Right atrium auricular region (tissue), 2 donors: ENCODE measurements at places on chromosomes 7 and 10. TPM values are rescaled to one million over a fixed set of nuclear protein-coding genes. Genes with fewer than 3 reads are reported as not detected.

Gene POU6F2
- 0.85 TPM for total RNA-seq

- no peak for DNase-seq
Observed at GRCh38 chr10:63294781-63295180, 161.7 kb downstream of the NRBF2 start.

DNA sequence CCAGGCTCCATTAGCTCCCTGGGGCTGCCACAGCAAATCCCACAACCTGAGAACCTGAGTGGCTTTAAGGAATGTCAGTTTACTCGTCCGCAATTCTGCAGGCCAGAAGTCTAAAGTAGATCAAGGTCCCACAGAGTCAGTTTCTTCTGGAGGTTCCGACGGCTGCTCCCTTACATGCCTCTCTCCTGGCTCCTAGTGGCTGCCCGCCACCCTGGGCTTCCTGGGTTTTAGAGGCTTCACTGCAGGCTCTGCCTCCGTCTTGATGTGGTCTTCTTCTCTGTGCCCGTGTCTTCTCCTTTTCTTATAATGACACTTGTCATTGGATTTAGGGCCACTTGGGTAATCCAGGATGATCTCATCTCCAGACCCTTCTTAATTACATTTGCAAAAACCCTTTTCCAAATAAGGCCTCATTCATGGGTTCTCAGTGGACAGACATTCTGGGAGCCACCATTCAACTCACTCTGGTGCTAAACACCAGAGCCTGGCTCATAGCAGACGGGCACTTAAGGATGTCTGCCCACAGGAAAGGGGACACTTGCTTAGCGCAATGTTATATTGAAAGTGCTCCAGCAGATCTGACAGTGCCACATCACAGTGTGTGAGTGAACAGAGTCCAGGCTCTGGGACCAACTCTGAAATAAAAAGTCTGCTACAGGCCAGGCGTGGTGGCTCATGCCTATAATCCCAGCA lies 77.6 kb downstream of the VWC2 start:
- DNase-seq, result no peak

Gene ANKRD61
- not detected for total RNA-seq

DNA sequence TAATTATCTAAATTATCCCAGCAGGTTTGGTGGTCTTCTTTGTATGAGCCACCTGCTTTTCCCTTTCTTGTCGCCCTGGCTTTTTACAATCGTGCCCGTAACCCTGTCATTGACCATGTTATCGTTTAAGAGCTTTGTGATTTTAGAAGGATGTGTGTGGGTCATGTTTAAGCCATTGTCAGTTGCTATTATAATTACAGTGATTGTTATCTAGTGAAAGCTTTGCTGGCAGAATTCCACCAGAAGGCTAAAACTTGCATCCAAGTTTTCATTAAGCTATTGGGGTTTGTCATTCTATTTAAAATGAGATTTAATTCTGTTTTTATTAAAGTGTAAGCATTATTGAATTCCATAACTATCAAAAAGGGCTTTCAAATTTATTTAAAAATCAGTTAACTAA lies 354.2 kb upstream of the TMEM229A start:
- no peak for DNase-seq

GRCh38 chr7:104980841-104981671 lies 32.9 kb upstream of the KMT2E start:
- DNase-seq, result no peak

DNA sequence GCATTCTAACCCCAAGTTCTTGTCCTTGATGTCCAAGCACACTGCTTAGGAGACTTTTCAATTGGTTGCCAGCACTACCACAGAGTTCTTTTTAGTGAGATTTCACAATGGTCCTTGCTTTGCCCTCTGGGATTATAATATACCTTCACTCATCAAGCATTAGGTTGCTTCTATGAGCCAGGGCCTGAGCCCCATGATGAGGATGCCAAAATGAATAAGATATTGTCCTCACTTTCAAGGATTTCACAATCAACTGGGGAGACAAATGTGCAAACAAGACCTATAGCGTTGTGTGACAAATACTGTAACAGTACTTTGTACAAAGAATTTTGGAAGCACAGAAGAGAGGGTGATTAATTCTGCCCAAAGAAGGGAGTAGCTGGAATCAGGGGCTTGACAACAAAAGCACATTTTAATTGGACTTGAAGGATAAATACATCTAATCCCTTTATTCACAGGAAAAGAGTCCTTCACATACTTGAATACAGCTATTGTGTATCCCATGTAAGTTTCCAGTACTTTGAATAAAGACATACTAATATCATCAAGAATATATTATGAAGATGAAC lies 263.6 kb upstream of the LRRN3 start:
- no peak for DNase-seq

GRCh38 chr7:135855846-135856245 lies 107.2 kb upstream of the FAM180A start:
- DNase-seq, result no peak

DNA sequence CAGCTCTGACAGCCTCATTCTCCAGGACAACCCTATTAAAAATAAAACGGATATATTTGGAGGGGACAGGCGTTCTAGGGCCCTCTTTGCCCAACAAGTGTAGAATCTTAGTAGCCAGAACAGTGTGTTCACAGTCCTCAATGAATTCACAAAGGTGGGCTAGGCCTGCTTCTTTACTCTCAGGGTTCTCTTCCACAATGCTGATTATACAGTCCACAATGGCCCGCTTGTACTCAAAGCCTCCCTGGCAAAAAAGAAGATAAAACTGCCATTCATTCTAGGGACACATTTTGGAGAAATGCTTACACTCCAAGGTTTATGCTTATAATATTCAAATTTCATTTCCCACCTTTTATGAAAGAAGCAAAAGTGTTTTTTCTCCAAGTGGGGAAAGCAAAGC lies 62.6 kb downstream of the MEST start:
- DNase-seq, result no peak

GRCh38 chr7:91436655-91437054 lies 172.4 kb downstream of the FZD1 start:
- no peak for DNase-seq

DNA sequence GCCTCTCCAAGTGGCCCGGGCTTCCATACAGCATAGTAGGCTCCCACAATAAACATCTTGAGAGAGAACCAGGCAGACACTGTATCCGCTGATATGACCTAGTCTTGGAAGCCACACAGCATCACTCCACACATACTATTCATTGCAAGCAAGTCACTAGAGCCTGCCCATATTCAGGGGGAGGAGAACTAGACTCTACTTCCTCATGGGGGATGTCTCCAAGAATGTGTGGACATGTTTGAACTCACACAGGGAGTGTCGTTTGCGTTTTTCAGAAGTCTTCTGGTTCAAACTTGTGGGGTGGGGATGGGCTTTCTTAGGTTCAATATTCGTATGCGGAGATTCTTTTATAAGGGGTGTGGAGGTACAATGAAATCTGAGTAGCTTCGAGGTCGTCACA lies 232.6 kb upstream of the HABP2 start:
- no peak for DNase-seq

DNA sequence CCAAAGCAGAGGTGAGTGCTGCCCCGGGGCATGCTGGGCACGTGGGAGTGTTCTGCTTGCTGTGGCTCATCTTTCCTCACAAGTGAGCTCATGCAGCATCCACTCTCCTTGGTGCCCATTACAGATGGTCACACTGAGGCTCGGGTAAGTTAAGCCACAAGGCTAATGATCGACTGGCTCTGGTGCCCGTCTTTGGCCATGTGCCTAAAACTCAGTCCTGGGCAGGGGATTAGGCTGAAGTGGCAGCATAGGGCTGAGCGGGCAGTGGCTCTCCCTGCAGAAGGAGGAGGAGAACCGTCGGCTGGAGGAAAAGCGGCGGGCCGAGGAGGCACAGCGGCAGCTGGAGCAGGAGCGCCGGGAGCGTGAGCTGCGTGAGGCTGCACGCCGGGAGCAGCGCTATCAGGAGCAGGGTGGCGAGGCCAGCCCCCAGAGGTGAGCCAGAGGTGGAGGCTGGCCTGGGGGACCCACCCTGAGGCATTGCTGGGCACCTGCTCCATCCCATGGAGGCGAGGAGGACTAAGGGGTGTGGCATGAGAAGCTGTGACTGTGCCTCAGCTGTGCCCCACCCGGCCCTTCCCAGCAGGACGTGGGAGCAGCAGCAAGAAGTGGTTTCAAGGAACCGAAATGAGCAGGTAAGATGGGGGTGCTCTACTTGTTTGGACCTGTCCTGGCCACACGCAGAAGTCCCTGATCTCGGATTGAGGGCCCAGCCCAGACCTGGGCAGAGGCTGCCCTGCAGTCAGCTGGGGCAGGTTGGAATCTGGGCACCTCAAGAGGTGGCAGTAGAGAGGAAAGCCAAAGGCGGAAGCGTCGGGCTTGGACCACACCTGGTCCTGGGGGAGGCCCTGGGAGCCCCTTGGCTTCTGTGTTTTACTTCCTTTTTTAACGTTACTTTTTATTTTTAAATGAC lies 7.3 kb downstream of the PGAM2 start:
- DNase-seq, result no peak

Gene ABCB4
- total RNA-seq, result 4.2 TPM

- no peak for DNase-seq
Observed at GRCh38 chr7:24576171-24577025, 3.1 kb downstream of the PALS2 start.

Gene PPP1R9A
- 23.4 TPM for total RNA-seq

DNA sequence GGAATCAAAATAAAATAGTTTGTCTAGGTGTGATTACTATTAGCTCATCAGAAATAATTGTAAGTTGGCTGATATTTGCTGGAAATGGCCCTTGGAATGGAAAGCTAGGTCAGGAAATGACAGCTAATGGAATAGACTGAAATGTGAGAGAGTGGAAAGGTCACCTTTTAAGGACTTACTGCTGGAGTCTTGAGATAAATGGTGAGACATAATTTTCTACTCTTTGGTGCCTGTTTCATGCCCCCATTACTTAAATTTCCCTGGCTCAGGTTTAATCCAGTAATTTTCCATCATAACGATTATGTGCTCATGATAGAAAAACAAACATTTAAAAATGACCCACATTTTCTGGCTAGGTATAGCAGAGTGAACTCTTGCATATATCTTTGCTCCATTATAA lies 123.6 kb downstream of the ADAM22 start:
- DNase-seq, result no peak

- DNase-seq, result no peak
Observed at GRCh38 chr10:70694418-70695141, 22.3 kb downstream of the ADAMTS14 start.

Gene LAMB4
- total RNA-seq, result not detected

Gene COL13A1
- total RNA-seq, result 5.7 TPM

- no peak for DNase-seq
Observed at GRCh38 chr7:968205-969105, 6.9 kb downstream of the COX19 start.

DNA sequence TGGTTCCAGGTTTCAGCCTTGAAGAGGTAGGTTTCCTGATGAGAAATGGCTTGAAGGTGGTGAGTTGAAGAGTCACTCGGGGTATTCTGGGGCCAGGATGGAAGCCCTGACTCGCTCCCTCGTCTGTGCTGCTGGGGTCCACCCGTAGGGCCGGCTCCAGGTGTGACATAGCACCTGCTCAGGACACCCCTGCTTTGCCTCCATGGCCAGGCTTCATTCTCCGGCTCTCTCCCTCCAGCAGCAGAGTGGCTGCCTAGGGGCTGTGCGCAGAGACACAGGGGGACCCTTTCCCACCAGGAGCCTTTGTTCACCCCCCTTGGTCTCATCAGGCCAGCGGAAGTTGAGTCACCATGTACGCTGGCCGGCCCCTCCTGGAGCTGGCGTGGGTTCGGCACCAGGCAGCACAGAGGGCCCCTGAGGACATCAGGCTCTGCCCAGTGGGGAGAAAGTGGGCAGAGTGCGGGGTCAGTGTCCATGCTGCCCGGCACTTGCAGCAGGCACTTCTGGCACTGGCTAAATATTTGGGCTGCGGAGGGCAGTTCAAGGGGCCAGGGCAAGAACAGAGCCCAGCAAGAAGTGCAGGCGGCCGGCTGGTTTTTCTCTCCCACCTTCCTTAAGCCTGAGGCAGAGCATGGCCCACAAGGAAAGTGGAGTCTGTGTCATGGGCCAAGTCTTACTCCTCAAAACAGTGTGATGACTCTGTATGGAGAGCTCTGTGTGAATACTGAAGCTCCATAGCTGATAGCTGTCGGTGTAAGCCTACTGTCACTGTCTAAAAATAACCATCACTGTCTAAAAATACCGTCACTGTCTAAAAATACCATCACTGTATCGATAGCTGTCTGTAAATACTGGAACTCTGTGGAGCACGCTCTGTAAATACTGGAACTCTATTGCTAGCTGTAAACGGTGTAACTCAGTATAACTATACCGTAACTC lies 3.7 kb upstream of the PRKAR1B start:
- no peak for DNase-seq

- DNase-seq, result no peak
Observed at GRCh38 chr7:145092766-145093165, 256.9 kb upstream of the TPK1 start.

GRCh38 chr10:102264371-102264770 lies 19.0 kb downstream of the GBF1 start:
- no peak for DNase-seq
